Germinal center (tissue), 1 donor: ENCODE measurements at places on chromosomes 13 and 19.

DNA sequence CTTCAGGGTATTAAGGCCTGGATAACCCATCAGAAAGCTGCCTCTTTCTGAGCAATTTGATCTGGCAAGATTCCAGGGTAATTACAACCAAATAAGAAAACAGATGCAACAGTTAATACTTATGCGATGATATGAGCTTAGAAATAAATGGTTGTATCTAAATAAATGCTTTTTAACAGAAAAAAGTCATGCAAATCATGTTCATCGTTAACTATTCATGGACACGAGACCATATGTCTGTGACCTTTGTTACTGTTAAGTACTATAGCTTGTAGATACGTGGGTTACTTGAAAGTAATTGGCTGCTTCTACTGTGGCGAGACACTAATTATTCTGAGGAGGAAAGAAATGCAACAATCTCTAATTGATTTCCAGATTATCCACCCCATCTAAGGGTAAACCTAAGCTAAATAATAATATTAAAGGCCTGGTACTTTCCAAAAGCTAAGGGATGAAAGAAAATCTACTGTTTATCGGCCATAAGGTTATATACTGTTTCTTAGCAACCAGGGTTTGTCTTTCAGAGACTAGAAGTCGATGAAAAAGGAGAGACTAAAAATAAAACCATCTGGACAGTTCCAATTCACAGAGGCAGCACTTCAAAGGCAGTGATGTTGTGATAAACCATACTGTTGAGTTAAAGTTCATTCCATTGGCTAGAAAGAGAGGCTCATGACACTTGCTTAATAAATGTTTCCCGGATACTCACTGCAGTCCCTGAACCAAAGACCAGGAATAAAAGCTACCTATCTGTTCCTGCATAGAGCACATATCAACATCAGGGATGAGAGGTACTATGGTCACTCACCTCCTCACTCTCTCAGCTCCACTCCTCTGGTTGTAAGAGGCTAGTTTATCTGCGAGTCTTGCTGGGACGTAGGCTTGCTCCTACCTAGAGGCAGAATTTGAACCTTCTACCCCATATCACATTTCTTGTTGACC is 1.5 kb downstream of the EPSTI1 start:
- no peak for DNase-seq

DNA sequence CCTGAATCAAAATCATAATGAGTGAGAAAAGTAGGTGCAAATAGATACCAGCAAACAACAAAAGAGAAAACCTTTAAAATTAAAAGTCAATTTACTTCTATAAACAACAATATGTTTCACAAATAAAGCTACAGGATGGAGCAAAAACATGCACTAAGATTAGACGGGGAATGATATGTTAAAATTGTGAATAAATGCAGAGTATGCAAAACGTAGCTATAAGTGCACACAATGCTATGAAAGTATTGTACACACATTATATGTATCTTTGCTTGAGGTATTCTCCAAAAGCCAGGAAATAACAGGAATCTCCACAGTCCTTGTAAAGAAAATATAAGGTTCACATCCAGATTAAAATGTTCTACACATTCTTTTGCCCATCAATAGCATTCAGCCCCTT is 523.9 kb downstream of the EFNB2 start:
- no peak for DNase-seq

DNA sequence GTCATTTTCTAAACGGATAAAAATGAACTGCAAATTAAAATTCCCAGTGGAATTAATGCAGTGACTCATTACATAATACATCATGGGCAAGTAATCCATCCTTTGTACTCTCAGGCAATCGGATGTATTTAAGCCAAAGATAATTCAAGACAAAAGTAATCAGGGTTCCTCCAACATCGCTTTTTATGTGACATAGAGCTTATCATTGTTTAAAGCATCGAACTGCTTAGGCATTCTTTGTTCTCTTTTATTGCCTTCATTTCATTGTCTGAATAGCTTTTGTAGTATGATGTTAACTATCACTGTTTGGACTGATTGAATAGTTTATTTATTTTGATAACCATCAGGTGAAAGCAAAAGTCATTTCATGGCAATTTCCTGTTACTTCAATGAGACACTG is 209.4 kb downstream of the ITGBL1 start:
- no peak for DNase-seq

DNA sequence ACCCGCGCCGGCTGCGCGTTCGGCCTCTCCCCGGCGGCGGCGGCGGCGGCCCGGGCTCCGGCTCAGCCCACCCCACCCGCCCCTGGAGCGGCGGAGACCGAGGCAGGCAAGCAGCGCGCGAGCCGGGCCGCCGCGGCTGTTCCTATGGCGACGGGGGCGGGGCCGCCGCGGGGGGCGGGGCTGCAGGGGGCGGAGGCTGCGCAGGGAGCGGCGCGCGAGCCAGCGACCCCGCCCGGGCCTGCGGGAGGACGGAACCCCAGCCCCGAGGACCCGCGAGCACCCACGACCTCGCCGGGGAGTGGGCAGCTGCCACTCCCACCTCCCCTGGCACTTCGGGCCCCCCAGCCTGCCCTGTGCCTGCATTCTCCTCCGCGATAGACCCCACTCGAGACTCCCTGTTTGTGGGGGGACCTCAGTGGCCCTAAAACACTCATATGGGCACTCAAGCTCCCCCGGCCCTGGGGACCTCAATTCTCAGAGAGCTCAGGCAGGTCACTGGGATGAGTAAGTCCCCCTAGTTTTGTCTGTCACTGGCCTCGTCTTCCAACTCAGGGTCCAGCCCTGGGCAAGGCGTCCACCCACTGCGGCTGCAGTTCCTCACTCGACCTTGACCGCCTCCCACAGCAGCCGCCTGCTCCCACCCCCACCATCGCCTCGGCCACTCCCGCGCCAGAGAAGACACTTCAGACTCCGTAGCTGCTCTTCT is at the start of gene CTXN1:
TSS of gene CTXN1 (minus strand) at position 115 of the 706 bp plus-strand sequence. CDS start 597 bp downstream, outside the sequence.
- DNase-seq = peak; percentile 87

- DNase-seq = peak; percentile 58
These were observed at the start of gene FAM124A for GRCh38 chr13:51222037-51222685. Gene FAM124A, plus strand, starts transcription at chr13:51222398. Its CDS starts 104 bp downstream, at chr13:51222502.

GRCh38 chr13:79710376-79710775 is 229.4 kb downstream of the NDFIP2 start:
- DNase-seq = no peak

GRCh38 chr13:99941086-99941485 is 30.5 kb downstream of the ZIC5 start:
- no peak for DNase-seq

DNA sequence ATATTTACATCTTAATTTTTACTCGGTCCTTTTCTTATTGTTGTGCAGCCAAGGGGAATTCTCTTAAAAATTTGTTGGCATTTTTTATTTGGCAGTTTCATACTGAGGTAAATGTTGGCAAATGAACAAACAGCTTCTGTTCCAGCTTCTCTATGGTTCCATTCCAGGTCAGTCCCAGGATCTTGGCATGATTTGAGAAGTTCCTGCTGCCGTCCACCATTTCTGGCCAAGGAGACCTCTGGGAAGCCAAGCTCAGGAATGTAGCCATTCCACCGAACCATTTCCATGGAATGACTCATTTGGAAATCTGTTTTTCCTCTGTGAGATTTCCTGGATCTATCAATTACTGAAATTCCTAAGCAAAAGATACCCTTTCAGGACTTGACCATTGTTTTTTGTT is 43.9 kb downstream of the SLC10A2 start:
- DNase-seq = no peak

GRCh38 chr19:2625434-2625833 is 77.1 kb downstream of the GNG7 start:
- no peak for DNase-seq

DNA sequence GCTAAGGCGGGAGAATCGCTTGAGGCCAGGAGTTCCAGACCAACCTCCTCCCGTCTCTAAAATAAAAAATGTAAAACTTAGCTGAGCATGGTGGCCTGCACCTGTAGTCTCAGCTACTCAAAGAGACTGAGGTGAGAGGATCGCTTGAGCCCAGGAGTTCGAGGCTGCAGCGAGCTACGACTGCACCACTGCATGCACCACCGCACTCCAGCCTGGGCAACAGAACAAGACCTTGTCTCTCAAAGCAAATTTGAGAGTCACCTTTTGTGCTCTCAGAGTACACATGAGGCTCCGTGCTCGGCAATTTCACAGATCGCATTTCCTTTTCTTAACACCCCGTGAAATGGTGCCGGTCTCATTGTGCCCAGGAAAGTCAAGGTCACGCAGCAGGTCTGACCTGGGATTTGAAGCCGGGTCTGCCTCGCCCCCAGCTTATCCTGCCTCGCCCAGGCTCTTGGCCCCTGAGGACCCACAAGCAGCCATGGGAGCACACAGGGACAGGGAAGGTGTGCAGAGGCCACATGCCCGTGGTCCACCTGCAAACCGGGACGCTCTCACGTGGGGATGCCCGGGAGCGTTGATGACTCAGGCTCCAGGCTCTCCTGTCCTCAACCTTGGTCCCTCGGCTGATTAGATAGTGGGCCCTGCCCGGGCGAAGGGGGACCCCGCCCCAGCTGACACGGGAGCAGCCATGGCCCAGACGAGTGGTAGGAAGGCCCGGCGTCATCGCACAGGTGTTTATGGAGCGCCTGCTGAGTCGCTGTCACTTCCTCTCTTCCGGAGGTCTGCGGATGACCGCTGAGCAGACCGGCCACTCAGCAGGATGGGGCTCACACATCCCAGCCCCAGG is 1.1 kb upstream of the SMIM24 start:
- no peak for DNase-seq

GRCh38 chr13:76724421-76724820 is 161.8 kb downstream of the KCTD12 start:
- DNase-seq = no peak

DNA sequence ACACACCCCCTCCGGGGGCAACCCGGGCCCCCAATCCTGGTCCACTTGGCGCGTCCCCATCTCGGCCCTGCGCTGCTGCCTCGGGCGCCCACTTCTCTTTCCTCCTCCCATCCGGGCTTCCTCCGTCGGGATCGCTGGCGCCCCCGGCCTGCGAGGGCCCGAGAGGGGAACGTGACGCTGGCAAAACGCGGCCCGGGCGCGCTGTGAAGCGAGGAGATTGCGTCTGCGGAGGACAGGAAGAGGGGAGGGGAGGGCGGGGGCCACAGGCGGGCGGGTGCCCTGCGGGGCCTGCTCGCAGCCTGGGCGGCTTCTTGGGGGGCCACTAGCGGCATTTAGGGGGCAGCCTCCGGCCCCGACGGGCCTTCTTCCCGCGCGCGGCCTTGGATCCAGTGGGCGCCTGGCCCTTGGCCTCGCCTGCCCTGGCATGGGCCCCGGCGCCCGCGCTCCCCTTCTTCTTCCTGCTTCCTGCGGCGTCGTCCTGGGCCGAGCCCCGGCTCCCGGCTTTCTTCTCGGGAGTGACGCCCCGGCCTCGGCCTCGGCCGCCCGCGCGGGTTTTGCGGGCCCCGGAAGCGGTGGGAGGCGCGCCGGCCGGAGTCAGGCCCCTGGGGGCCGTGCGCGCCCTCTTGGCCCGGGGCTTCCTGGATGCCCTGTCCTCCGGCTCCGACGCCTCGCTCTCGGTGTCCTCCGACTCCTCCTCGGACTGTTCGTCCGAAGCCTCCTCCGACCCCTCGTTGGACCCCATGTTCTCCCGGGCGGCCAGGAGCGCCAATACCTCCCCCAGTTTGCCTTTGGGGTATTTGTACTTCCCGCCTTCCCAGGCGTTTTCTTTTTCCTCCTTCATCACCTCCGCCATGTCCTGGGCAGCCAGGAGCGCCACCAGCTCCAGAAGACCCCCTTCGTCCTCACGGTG is 2.2 kb downstream of the PNMA8B start:
- DNase-seq = peak; percentile 49

DNA sequence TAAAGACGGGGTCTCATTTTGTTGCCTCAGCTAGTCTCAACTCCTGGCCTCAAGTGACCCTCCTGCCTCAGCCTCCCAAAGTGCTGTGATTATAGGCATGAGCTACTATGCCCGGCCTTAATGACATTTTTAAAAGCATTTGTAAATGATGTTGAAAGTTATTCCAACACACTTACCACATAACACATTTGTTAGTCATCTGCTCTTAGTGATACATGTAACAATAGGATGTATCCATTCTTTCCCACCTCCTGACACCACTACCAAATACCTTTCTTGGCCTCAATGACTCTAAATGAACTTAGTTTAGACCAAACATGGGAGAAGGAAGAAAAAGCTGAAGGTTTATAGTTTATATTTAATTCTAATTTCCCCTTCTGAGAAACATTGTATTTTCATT is 59.8 kb upstream of the MEDAG start:
- no peak for DNase-seq

GRCh38 chr13:62583466-62583865 is 1167.8 kb upstream of the PCDH20 start:
- no peak for DNase-seq

DNA sequence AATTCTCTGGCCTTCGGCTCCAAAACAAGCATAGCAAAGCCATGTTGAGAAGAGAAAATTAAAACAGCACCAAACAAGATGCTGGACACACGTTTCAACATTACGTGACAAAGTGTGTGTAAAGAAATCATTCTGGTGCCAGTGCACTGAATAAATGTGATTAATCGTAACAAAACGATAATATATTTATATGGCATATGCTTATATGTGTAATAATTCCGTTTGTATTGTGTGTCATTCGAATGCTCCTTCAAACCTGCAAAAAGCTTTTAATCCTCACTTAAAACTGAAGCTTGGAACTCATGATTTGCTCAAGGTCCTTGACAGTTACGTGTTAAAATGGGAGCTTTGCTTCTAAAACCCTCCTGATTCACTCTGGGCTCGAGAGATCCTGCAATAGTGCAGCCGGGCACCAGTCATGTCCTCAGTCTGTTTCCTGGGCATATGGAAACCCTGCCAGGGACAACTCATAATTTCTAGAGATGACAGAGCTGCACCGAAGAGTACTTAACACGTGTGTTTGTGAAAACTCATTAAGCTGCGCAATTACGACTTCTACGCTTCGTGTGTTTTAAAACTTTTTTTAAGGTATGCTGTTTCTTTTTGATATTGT is 731 bp upstream of the AKAP8L start:
- no peak for DNase-seq

- peak; percentile 49 for DNase-seq
These were observed 71.8 kb downstream of the CAB39L start for GRCh38 chr13:49371943-49372613.

DNA sequence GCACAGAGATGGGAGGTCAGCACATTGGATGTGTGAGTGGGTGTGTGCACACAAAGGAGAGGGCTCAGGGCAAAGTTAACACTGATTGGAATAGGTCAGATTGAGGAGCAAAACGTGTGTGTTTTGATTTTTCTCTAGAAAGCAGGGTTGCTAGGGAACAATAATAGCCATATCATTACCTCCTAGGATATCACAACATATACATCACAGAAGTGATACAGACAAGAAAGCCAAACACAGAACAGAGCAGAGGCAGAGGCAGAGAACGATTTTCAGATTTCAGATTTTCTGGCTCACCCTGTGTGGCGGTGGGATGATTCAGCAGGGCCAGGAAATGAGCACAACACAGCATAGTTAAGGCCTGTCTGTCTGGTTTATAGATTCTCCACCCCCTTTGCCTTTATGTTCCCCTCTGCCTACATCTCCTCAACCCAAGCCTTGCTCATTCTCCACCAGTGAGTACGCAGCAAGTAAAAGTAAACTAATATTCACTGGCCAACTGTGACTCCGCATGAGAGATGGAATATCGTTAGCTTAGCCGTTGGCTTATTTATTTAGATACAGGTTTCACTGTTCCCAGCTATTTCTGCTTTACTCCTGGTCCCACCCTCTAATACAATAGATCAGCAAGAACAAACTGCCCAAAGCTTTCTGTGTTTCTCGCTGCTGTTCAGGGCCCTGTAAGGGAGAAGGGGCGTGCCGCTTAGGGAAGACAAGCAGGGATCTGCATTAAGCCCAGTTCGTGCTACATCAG is 182.7 kb upstream of the TSC22D1 start:
- no peak for DNase-seq
